CD4-positive, alpha-beta T cell treated with Interleukin-15 for 1 hour (primary cell): ENCODE measurements at places on chromosomes 3 and 15.

DNA sequence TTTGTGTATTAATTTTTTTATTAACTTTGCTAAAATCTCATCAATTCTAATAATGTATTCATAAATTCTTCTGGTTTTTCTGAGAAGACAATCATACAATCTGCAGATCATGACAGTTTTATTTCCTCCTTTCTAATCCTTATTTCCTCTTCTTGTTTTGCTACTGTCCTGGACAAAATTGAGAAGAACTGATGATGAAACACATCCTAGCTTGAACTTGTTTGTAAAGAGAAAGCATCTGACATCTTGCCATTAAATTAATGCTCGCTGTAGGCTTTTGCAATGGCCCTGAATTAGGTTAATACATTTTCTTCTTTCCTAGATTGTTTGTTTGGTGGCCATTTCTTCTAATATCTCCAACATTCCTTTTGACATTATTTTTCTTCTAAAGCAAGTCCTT is 110.9 kb upstream of the TPM1 start:
- no peak for DNase-seq

- DNase-seq, result no peak
Observed at GRCh38 chr3:8619548-8619947, 25.1 kb downstream of the SSUH2 start.

- DNase-seq, result no peak
Observed at GRCh38 chr3:33557829-33558228, 117.6 kb upstream of the UBP1 start.

- no peak for DNase-seq
Observed at GRCh38 chr15:63385911-63386531, 4.4 kb upstream of the CA12 start.

GRCh38 chr15:31399544-31400171 is 73.0 kb downstream of the KLF13 start:
- DNase-seq, result no peak

- DNase-seq, result no peak
Observed at GRCh38 chr3:159749406-159749805, 239.2 kb upstream of the IL12A start.

GRCh38 chr3:140131895-140132294 is 196.9 kb downstream of the CLSTN2 start:
- DNase-seq, result no peak

DNA sequence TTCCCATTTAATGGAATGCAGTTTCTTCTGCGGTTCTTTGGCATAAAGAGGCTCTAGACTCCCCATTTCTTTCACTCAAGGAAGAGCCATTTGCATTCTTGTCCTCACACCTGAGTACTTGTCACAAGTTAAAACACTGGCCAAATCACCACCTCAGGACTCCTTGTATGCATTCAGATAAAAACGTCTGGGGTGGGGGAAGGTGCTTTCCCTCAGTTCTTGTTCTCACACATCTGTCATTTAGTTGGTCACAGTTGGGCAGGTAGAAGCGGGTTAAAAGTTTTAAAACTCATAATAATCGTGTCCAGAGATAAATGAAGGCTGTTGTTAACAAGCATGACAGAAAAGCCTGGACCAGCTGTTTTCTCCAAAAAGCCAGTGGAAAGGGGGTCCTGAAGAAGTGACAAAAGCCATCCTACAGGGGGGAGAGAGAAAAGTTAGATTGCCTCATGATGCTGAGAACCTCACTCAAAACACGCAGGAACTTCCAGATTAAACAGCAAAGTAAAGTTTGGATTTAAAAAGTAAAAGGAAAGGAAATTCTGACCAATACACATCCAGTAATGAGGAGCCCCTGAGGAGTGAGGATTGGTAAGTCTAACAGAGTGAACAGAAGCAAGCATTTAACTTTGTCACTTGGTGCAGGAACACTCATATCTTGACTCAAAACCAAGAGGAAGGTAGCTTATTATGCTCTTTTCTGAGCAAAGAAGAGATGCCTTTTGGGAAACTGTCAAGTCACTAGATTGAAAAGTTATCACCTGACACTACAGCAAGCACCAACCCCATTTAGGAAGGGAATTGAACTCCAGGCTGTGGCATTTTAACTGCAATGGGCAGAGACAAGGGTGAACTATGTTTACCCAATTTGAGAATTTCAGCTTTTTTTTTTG is 2.8 kb downstream of the BCL2L10 start:
- no peak for DNase-seq

DNA sequence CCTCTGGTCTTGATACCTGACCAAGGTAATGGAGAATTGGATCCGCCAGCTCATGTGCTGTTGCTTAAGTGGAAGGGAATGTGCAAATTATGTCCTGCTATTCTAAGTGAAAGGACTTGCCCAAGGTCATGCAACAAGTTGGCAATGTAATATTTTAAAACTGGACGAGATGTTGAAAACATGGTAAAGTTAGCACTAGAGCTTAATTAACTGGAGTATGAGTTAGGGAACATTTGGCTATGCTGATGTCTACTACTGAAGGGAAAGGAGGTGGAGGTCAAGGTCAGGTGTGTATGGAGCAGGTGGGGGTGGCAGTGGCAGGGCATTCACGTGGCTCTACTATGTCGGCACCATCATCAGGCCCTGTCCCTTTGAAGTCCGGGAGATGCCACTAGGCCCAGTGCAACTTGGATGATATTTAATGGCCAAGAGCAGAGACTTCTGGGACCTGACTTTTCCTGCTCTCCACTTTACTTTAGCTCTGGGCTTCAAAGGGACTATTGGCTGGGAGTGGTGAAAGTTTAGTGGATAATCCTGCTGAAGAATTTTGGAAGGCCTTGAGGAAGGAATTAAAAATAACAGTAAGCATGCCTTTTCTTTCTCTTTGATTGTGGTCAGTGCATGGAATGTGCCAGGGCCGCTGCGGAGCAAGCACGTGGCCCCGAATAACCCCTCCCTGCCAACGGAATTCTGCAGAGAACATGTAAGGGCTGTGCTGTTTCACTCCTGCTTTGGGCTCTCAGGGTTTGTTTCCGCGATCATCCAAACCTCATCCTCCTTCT is 14.9 kb downstream of the SMAD3 start:
- DNase-seq, result no peak

DNA sequence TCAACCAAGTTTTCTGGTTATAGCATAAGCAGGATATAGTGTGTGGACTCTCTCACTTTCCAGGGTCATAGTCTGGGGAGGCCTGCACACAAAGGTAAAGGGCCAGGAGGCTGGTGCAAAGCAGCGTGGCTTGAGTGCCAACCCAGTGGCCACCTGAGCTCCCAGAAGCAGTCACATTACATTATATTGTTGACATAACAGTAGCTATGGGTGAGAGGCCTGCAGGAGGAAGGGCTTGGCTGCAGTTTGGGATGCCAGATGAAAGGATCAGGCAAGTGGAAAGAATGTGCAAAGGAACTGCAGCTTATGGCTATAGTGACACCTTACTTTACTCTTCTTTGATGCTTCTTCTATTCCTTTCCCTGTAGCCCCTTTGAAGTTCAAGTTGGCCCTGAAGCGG is 96.5 kb downstream of the FLNB start:
- DNase-seq, result no peak

GRCh38 chr3:138066972-138067371 is 48.4 kb downstream of the DZIP1L start:
- no peak for DNase-seq

GRCh38 chr3:169144270-169144669 is 519.2 kb downstream of the MECOM start:
- DNase-seq, result no peak

DNA sequence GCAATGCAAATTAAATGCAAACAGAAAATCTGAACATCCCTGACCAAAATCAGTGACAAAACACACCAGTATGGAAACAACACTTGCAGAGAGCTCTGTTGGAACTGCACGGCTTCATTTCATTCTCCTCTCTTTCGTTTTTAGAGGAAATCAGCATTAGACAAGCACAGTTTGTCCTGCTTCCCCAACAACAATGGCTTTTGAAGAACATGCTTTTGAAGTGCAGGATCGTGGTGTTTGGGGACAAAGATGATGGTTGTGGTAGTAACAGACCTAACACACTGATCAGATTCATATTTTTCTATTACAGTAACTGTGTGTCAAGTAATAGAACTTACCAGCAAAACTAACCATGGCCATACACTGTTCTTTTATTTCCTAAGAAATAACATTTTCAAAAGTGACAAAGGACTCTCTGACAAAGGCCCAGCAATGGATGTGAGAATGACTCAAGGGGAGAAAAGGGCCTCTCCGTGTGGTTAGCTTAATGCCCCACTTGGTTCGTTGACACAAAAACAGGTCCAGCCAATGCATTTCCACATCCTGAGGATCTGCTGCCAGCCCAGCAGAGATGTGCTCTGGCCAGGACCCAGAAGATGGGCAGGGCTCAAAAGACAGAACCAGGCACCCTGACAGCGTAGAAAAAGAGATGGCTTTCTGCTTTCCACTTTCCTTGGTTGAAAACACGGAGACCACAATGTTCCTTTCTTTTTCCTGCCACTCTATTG is 84.1 kb downstream of the CCNL1 start:
- no peak for DNase-seq

DNA sequence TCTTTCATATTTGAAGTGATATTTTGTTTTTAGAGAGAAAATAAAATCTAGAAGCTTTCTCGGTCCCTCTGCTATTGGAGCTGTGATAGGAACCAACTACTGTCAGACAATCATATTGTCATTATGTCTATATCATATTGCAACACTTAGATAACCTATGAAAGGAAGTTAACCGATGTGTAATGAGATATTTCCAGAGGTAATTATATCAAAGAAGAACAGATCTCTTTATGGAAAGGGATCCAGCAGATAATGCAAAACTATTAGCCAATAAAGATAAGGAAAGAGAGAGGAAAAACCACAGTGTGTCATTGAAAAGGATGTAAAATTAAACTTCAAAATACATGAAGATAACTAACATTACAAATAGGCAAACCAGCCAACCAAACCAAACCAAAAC is 529.1 kb upstream of the CCDC54 start:
- DNase-seq, result no peak

DNA sequence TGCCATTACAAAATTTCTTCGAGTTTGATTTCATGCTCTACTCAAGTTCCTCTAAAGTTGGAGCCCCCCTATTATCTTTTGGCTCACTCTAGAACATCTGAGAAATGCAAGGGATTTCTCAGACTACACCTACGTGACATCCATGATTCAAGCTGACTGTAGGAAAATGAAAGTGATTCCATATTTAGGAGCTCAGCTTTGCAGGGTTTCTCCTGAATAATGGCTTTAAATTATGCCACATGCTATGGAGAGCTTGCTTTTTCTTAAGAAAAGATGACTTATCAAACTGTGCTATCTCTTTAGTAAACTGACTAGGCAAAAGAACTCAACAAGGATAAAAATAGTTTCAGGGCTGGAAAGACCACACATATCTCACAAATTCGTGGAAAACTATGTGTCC is 292.1 kb downstream of the LSAMP start:
- DNase-seq, result no peak

DNA sequence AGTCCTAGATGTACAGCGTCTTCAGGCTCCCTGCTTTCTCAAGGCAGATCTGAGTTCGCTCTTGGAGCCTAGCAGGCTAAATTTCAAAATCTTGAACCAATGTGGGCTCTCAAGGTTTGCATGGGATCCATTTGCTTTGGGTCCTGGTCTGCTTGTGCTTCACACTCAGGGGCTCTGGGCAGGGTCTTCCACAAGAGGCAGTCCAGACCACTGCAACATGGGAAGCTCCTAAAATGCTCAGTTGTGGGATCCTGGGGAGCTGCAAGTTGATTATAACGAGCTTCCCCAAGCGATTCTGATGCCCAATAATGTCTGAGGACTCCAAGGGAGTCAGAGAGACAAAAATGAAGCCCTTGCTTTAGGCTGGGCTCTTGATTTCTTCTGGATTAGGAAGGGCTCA is 6.7 kb downstream of the NUTM1 start:
- DNase-seq, result no peak

GRCh38 chr3:168443965-168444364 is 348.2 kb upstream of the GOLIM4 start:
- no peak for DNase-seq

- DNase-seq, result no peak
Observed at GRCh38 chr15:82183121-82184031, 79.2 kb downstream of the EFL1 start.

- DNase-seq, result no peak
Observed at GRCh38 chr3:137348936-137349335, 391.2 kb downstream of the IL20RB start.

- no peak for DNase-seq
Observed at GRCh38 chr15:77035999-77036471, 34.9 kb downstream of the TSPAN3 start.

DNA sequence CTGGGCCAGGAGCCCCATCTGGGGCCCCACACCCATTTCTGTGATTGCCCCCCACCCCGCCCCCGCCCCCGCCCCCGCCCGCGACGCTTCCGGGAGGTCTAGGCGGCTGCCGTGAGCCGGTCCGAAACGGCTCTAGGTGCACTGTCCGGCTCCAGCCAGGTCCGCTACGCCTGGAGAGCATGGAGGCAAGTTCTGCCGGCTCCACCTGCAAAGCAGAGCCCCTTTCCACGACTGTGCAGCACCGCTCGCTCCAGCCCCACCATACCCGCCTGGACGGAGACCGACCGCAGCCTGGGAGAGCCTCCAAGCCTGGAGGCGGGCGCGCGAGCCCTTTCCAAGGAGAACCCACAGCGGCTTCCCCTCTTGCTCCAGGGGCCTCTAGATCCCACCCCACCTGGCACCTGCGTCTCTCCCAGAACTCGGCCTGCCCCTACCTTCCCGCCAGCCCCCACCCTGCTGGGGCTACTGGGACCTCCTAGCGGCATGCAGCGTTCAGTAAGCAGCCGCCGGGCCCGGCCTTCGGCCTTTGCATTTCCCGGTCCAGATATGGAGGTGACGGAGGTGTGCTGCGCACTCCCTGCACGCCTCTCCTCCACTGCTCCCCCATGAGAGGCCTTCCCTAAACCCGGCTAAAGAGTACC is 66.2 kb downstream of the KLF13 start:
- no peak for DNase-seq

GRCh38 chr15:88014454-88015160 is 241.9 kb downstream of the NTRK3 start:
- DNase-seq, result no peak

DNA sequence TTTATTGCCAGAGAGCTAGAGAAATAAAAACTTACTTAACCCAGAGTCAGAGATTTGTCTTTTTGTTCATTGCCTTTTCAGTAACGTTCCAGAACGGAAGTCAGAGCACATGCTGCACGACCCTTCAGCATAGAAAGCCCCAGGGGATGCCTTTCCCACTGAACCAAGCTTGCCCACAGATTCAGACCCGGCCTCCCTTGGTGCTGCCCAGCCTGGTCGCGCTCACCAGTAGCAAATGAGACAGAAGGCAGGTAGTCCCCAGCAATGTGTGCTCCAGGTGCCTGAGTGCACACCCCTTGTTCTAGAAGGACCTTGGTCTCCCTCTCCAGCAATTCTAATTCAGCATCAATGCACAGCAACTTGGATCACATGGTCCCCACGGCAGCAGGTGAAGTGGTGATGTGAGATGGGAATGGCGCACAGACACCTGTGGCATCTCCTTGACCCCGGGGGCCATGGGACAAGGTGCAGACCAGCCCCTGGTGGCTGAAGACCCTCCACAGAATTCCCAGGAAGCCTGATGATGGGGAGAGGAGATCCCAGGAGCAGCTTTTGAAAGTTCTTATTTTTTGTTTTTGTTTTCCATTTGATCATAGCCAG is 91.8 kb upstream of the IQSEC1 start:
- DNase-seq, result peak; percentile 7
